Right renal cortex interstitium (tissue), 3 donors: ENCODE measurements at places on chromosomes 12 and 14.

GRCh38 chr12:103742349-103742932, 98.6 kb downstream of the NT5DC3 start:
- DNase-seq = no peak

- no peak for DNase-seq
Measured at GRCh38 chr14:104954746-104955395, 23.3 kb downstream of the AHNAK2 start.

DNA sequence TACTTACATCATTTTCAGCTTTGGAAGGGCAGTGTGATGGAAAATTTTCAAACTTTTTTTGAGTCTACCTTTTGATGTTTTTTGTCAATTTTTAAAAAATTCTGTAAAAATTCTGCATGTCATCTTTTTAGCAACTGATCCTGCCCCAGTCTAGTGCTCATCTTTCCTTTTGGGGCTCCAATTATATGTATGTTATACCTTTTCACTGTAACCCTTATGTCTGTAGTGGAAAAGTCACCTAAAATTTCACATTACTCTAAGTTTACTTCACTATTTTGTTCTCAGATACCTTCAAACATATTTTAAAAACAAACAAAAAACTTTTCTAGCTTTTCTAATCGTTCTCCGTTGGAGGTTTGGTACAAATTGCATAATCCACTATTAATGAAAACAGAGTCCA, 32.5 kb upstream of the MYRFL start:
- no peak for DNase-seq

DNA sequence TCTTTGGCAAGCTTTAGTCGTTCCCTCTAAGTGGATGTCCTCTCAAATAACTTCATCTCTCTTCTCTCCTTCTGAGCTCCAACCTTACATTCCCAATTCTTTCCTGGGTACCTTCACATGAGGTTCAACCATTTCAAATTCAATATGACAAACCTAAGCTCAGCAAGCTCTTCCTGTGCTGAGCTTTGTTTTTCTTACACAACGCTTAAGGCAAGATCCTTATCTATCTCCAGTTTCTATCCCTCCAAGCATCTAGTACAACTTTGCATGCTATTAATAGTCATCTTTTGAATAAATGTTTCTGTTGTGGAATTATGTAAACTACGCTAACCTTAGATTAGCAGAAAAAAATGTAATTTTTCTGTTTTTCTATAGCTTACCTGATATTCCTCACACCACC, 63.7 kb upstream of the IFNG-AS1 start:
- no peak for DNase-seq

DNA sequence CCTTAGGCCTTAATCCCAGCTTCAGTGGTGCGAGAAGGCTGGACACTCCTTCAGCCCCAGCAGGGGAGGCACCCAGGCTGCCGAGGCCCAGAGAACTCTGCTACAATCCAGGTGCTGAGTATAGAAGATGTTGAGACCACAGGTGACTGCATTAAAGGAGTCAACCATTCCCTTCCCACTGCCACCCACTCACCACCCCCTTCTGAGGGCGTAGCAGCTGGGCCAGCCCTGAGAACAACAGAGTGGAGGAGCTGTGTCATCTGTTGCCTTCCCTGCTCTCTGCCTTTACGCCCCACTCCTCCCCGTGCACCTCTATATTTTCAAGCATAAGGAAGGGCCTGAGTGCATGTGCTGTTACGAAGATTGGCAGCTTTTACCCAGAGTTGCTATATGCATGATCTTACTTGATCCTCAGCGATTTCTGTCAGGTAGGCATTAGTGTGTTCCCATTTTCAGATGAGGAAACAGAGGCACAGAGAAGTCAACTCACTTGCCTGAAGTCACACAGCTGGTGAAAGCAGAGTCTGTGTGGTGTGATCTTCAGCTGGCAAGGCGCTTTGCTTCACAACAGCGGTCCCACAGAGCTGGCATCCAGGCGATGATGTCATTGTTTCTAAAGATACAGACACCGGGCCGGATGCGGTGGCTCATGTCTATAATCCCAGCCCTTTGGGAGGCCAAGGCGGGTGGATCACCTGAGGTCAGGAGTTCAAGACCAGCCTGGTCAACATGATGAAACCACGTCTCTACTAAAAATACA, 46.7 kb downstream of the RIN3 start:
- no peak for DNase-seq

DNA sequence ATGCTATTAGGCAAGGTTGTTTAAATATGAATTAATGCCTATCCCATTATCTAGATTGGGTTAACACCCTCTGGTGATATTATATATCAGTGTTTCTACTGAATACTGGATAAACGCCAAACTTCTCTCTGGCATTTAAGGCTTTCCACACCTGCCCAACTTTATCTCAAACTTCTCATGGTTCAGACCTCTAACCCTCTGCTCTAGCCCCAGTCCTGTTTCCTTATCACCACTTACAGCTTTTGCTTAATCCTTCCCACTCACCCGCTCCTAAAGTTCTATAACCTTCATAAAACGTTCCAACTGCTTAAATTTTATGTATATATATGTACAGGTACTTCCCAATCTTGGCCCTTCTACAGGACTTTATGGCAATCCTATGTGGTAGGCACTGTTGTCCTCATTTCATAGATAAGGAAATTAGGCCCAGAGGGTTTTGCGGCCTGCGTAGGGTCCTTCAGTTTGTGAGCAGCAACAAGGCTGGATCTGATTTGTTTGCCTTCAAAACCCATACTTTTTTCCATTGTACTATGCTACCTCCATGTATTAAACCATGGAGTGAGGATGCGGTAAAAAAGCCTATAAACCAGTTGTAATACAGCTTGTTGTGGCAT, 1.2 kb downstream of the LPCAT3 start:
- no peak for DNase-seq

GRCh38 chr12:67647181-67647798, 1.3 kb upstream of the DYRK2 start:
- DNase-seq = no peak

DNA sequence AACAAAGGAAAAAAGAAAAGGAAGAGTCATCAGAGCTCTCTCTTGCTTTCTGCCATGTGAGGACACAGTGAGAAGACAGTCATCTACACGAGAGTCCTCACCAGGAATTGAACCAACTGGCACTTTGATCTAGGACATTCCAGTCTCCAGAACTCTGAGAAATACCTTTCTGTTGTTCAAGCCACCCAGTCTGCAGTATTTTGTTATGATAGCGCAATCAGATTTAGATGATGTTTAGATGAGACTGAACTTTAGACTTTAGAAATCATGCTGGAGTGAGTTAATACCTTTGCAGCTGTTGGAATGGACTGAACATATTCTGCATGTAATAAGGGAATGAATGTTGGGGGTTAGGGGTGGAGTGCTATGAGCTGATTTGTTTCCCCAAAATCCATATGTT, 28.1 kb upstream of the RAB21 start:
- DNase-seq = no peak

GRCh38 chr12:65606008-65606766, 218.1 kb upstream of the HMGA2 start:
- DNase-seq = no peak

DNA sequence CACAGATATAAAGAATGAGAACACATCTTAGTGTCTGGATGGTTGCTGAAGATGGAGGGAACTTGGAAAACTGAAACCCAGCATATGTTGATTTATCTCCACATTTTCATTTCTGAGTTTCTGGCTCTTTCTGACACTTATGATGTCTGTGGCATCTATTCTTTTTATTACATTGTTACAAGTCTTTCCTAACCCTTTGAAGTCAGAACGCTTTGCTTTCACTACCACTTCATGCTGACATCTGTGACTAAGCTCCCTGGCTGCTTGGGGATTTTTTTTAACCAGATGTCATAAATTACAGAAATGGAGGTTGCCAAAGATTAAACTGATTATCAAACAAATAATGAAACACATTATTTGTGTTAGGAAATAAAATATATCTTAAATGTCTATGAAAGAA, 188.7 kb downstream of the KITLG start:
- no peak for DNase-seq

GRCh38 chr14:64061115-64061514, 208.3 kb downstream of the SYNE2 start:
- no peak for DNase-seq

- no peak for DNase-seq
Measured at GRCh38 chr14:55249423-55249822, 21.8 kb upstream of the FBXO34 start.
